ENCODE measurements at places on chromosomes 6 and 20.
A peak's percentile ranks its signal among the peaks of the same experiment; 100 is the strongest.

- DNase-seq: no peak
Measured at GRCh38 chr20:41643504-41643938, 25.3 kb upstream of the CHD6 start.

DNA sequence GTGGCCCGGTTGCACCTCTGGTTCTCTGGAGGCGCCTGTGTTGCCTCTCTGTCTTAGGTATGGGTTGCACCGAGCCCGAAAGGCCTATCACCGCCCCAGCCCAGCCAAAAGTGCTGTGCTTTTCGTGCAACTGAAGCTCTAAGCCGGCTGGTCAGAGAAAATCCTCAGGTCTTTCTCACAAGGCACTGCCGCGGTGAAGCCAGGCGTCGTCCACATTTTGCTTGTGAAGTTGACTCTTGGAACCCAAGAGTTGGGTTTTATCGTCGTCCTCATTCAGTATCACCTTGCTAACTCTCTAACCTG, 726 bp upstream of the EMILIN3 start:
- DNase-seq: no peak

GRCh38 chr6:35776364-35777215, at the start of gene CLPSL2:
Gene CLPSL2, plus strand, starts transcription at chr6:35776598. Its CDS starts 21 bp downstream, at chr6:35776619.
- no peak for DNase-seq

DNA sequence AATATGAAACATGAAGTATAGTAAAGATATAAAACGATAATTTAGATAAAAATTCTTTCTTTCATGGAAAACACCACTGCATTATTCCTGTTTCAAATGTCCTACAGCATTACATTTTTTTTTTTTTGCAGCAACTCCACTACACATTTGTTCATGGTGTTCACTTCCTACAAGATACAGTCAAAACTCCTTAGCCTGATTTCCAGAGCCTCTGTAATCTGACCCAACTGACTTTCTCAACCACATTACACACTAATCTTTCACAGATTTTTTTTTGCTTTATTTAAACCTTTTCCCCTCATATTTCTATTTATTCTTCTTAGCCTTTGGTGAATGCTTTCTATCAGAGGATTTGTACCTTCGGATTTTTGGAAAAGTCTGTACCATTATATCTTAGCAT, 176.5 kb upstream of the PDE7B start:
- no peak for DNase-seq

- no peak for DNase-seq
Measured at GRCh38 chr6:147691446-147691845, 183.0 kb downstream of the SAMD5 start.

DNA sequence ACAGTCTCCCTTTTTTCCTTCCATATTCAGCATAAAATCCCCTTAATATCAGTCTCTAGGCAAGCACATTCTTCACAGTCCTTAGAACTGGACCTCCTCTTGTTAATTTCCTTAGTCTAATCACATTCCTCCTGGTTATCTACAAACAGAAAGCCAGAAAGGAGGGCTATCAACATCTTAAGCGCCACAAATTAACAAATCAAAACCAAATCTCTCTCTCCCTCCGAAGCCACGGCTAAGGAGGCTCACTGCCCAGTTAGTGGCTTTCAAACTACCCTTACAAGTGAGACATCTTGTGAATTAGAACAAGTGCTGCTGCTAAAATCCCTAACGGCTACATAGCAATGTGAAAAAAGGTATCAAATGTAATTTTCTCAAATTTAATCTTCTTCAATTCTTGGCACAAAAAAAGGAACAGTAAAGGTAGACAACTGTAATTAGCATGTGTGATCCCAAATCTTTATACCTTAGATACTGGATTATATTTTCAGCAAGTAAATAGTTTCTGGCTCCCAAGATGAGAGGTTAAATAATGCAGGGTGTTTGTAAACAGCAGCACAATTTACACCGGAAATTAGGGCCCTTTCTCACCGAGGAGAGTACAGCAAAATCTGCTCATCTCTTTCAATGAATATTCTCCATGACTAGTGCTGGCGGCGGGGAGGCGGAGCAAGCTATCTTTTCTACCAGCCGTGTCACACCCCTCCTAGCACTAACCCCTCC, 1.4 kb upstream of the TRIM39 start:
- peak; percentile 73 for DNase-seq

- DNase-seq: no peak
Measured at GRCh38 chr6:3956054-3956453, 106.9 kb downstream of the FAM50B start.

DNA sequence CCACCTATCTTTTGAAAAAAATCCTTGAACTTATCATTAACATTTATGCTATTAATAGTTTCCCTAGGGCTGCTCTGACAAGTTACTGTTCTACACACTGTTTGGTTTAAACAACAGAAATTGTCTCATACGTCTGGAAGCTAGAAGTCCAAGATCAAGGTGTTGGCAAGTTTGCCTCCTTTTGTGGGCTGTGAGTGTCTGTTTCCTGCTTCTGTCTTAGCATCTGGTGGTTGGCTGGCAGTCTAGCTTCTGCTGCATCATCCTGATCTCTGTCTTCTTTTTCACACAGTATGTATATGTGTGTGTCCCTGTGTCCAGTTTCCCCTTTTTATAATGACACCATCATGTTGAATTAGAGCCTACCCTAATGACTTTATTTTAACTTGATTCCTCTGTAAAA, 154.8 kb downstream of the RPS12 start:
- DNase-seq: no peak

- DNase-seq: peak; percentile 44
Measured at GRCh38 chr6:44925100-44925739, 402.9 kb upstream of the RUNX2 start.

GRCh38 chr20:49288250-49288751, 10.4 kb upstream of the ZNFX1 start:
- no peak for DNase-seq

GRCh38 chr6:151021896-151022295, 156.4 kb downstream of the MTHFD1L start:
- no peak for DNase-seq

- no peak for DNase-seq
Measured at GRCh38 chr6:128111096-128111495, 210.2 kb upstream of the THEMIS start.

DNA sequence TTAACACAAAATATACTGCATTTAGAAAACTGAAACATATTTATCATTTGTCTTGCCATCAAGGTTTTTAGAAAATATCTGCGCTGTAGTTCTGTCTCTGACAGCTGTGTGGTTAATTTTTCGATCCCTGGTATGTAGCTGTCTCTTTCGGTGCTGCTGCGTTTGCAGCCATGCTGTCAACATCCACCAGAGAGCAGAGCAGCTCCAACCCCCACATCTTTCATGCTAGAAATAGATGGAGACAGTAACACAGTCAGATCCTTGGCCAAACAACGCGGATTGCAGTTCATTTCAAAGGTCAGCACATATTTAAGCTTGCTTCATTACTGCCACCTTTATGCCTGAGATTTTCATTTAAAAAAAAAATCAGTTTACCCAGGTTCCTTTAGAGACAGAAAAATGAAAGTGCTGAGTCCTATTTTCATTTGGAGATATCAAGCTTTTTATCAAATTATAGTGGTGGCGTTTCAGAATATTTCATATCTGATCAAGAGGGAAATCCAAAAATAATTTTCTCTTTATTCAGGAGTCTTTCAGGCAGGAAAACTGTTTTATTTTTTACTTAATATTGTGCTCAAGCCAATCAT, 157.7 kb upstream of the MMS22L start:
- DNase-seq: no peak

GRCh38 chr20:51811514-51812128, 9.3 kb upstream of the SALL4 start:
- DNase-seq: no peak

GRCh38 chr6:132788658-132789395, 9.6 kb downstream of the SLC18B1 start:
- DNase-seq: no peak

- no peak for DNase-seq
Measured at GRCh38 chr6:82370788-82371187, 7.2 kb downstream of the TPBG start.

DNA sequence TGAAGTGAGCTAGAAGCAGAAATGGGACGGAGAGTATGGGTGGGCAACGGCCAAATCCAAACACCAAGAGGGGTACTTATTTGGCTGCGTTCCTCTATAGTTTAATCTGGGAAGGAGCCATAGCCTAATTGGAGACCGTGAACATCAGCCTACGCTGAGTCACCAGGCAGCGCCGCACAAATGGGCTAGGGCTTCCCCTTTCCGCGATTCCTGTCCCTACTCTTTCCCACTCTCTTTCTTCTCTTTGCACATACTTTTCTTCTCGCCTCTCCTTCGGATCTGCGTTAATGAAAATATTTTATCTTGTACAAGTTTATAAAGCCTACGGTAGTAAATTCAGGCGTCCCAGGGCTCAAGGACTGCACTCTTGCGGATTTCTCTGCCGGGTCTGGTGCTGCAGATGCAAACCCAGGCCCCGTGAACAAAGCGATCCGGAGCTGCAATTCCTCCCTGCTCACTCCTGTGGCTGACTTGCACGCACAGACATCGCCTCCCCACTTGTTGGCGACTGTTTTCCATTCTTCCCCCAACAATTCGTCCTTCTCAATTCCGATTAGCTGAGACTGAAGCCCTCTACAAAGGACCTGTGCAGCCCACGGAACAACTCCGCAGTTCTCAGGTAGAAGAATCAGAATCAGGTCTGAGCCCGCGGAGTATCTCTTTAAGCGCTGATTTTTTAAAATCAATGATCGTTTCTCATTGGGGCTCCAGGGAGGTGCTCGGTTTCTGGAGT, 4.2 kb upstream of the TBX18 start:
- no peak for DNase-seq

DNA sequence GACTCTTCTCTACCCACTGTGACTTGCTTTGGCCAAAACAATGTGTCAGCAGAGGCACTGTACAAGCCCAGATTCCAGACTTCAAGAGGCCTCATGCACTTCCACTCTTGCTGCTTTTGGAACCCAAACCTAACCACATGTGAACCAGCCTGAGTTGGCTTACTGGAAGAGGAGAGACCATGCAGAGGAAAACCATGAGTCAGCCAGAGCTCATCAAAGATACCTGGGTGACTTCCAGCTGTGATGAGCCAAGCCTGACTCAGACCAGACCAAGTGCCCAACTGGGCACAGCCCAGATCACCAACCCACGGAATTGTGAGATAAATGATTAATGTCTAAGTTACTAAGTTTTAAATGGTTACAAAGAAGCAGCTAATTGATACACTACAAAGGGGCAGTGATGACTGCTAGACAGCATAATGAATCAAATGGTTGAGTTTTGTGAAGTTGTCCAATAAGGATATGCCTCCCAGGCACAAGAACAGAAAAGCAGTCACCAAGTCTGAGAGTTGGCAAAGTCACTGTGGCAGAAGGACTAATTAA, 16.2 kb upstream of the BEND6 start:
- DNase-seq: no peak

- DNase-seq: no peak
Measured at GRCh38 chr20:24633026-24633425, 163.6 kb downstream of the SYNDIG1 start.

GRCh38 chr6:40990301-40990700, 48.7 kb downstream of the UNC5CL start:
- no peak for DNase-seq

- DNase-seq: no peak
Measured at GRCh38 chr20:23641936-23642751, 4.4 kb upstream of the CST3 start.

DNA sequence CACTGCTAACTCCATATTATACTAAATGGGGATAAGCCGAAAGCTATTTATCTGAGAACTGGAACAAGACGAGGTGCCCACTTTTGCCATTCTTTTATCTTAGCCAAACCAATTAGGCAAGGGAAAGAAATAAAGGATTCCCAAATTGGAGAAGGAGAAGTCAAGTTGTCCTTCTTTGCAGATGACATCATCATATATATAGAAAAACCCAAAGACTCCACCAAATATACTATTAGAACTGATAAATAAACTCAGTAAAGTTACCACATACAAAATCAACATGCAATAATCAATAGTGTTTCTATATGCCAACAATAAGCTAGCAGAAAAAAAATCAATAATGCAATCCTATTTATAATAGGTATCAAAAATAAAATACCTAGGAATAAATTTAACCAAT, 570.3 kb upstream of the EPHA7 start:
- no peak for DNase-seq

DNA sequence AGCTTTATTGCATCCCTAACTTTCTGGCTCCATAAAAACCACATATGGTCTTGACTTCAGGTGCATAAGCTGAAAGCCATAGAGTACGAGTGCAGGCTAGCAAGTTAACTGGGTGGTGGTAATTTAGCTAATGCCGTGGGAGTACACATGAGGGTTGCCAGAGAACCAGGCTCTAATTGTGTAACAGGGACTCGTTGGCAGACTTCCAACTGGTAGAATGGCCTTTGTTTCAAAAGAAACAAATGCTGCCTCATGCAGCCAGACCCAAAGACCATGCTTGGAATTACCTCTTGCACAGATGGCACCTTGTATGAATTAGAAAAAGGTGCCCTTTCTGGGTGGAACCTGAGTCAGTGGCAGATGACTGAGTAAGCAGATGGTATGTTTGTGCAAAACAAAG, 73.2 kb downstream of the LY86 start:
- DNase-seq: no peak

GRCh38 chr6:128573036-128573435, 52.6 kb upstream of the PTPRK start:
- no peak for DNase-seq

- no peak for DNase-seq
Measured at GRCh38 chr20:25173886-25174308, 21.6 kb upstream of the ENTPD6 start.

- DNase-seq: no peak
Measured at GRCh38 chr6:14540810-14541540, 423.4 kb downstream of the CD83 start.

- DNase-seq: no peak
Measured at GRCh38 chr20:17430125-17430950, 100.8 kb downstream of the BFSP1 start.

- no peak for DNase-seq
Measured at GRCh38 chr6:146909376-146909775, 294.8 kb upstream of the STXBP5 start.

GRCh38 chr20:38626921-38627659, 25.5 kb downstream of the ARHGAP40 start:
- no peak for DNase-seq

DNA sequence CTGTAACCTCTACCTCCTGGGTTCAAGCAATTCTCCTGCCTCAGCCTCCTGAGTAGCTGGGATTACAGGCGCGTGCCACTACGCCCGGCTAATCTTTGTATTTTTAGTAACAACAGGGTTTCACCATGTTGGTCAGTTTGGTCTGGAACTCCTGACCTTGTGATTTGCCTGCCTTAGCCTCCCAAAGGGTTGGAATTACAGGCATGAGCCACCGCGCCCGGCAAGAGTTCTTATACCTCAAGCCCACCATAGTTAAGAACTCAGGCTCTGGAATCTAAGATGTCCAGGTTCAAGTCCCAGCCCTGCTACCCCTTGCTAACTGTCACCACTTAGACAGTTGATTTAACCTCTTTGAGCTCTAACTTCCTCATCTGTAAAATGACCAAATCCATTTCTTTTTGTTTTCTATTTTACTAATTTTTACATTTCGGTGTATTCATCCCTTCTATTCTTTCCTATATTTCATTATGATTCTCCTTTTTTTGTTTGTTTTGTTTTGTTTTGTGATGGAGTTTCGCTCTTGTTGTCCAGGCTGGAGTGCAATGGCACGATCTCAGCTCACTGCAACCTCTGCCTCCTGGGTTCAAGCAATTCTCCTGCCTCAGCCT, 104.8 kb upstream of the ZNF217 start:
- no peak for DNase-seq
